ENCODE measurements at places on chromosomes 6 and 20.

DNA sequence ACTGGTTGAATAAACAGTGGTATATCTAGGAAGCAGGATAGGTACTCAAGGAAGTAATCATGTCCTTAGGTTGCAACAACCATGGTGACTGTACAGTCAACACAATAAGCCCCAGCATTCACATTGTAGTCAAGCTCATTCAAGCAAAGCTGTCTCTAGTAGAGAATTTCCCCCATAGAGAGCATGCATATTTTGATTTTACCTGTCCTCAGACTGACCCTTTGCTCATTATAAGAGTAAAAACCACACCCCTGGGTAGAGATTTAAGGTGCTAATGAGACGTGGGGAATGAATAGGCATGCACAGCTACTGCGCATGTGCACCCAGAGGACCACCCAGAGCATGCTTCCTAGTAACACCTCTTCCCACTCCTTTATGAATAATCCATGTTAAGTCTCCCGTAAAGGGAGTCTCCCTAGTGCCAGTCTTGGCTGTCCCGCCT lies 6.1 kb upstream of the RNF8 start:
- DNase-seq = peak; percentile 85

- no peak for DNase-seq
These were observed 52.5 kb downstream of the ALDH5A1 start for GRCh38 chr6:24547243-24547642.

DNA sequence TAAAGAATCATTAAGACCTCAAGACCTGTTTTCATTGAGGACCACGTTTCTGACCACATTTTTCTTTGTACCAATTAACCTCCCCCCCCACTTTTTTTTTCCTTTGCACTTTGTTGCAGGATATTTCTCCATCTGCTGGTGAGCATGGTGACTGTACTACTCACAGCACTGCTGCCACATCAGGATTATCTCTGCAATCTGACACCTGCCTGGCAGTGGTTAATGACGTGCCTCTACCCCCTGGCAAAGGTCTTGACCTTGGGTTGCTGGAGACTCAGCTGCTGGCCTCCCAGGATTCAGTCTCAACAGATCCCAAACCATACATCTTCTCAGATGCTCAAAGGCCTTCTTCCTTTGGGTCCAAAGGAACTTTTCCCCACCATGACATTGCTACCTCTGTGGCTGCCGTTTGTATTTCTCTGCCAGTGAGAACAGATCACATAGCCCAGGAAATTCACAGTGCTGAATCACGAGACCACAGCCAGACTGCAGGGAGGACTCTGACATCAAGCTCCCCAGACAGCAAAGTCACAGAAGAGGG lies 46.6 kb upstream of the EDN3 start:
- DNase-seq = no peak

GRCh38 chr6:14635934-14636591 lies 518.5 kb downstream of the CD83 start:
- no peak for DNase-seq

GRCh38 chr6:20811109-20811761 lies 277.0 kb downstream of the CDKAL1 start:
- DNase-seq = peak; percentile 22

DNA sequence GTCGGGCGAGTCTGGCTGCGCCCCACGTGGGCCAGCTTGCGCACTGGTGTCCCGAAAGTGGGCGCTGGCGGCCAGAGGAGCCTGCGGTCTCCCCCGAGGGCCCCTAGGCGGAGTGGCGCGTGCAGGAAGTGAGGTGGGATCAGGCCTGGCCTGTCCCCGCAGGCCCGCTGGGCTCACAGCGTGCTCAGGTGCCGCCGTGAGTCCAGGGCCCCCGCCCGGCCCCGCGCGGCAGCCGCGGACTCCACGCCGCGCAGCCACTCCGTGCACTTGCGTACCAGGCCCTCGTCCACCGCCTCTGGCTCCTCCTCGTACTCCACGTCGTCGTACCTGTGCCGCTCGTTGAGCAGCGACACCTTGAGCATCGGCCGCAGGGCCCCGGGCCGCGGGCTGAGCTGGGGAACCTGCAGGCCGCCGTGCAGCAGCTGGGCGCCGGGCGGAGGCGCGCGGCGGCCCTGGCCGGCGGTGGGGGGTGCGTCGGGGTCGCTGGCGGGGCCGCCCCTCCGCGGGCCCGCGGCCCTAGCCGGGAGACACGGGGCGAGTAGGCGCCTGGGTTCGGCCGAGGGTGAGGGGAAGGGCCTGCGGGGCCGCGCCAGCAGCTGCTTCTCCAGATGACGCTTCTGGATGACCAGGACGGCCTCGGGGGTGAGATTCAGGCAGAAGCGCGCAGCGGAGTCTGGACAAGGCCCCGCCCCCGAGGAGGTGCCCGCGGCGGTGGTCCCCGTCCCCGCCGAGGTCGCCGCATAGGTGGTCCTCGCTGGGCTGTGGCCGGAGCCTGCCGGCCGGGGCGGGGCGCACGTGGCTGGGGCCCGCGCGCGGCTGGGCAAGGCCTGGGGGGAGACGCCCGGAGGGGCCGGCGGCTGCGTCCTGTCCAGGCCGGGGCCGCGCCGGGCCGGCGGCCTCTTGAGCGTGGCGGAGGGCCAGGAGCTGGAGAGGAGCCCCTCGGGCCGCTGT lies 835 bp downstream of the PRR18 start:
- peak; percentile 35 for DNase-seq

DNA sequence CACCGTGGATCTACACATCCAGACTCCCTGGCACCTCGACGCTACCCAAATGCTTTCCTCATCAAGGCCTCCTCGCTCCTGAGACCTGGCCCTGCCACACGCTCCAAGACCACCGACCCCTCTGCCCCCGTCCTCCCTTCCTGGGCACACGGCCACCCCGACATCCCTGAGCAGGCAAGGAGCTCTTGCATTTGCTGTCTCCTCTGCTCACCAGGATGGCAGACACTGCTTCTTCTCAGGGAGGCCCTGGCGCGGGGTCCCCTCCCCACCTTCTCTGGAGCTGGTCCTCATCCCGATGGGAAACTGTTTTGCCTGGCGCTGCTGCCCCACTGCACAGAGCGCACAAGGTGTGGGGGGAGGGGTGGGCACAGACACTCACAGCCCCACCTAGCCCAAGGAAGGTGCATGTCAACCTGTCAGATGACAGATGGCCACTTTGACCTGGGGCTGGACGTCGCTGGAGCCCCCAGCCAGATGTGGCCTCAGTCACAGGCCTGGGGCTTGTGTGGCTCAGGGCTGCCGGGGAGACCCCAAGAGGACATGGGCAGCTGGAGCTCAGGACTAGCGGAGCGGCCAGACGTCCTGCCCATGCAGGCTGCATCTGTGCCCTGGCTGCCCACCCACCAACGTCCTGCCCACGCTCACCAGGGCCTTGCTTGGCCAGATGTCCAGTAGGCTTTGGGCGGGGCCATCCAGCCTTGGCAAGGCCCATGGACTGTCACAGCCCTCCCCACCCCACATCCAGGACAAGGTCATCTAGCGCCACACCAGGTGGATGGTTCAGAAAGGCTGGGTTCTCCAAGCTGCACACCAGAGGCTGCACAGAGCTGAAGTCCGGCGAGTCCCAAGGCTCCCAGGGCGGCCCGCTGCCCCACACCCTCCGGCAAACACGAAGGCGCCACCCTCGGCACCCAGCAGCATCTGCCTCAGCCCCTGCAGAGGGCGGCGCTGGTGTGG lies 6.2 kb upstream of the KCNQ2 start:
- no peak for DNase-seq

GRCh38 chr6:63347599-63347998 lies 27.8 kb upstream of the LGSN start:
- no peak for DNase-seq

GRCh38 chr20:52757411-52757810 lies 214.7 kb upstream of the TSHZ2 start:
- no peak for DNase-seq

GRCh38 chr20:45507011-45507820 lies 8.2 kb downstream of the SPINT3 start:
- no peak for DNase-seq

GRCh38 chr20:41395667-41396664 lies 29.3 kb upstream of the EMILIN3 start:
- DNase-seq = no peak

GRCh38 chr6:80214436-80215022 lies 108.1 kb downstream of the BCKDHB start:
- no peak for DNase-seq

- no peak for DNase-seq
These were observed 21.3 kb downstream of the TAF11 start for GRCh38 chr6:34866509-34866908.

DNA sequence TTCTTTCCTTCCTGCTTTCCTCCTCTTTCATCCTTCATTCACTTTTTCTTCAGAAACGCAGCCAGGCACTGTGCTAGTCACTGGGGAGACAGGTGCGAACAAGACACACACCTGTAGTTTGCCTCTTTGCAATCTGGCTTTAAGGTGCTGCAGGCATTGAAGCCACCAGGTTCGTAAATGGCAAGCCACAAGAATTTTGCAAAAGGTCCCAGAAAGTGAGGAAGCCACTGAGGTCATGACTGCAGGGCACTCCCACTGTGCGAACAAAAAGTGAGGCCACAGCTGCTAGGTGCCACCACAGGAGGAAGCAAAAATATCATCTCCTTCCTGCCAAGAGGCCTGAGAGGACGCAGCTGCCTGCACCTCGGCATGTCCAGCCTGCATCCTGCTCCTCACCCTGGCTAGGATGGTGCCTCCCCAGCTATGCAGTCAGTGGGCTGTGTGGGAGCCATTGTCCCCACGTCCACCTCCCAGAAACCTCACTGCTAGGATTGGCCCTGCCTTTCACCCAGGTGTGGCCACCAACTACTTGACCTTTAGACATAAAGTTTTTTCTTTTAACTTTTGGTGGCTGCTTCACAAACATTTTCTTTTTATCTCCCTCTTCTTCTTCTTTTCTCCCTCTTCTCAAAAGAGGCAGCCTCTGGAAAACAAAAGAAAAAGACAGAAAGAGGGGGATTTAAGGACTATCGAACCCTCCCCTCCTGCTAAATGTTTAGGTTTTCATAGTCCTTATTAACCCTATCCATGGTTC lies 230.8 kb downstream of the BCAS1 start:
- no peak for DNase-seq

DNA sequence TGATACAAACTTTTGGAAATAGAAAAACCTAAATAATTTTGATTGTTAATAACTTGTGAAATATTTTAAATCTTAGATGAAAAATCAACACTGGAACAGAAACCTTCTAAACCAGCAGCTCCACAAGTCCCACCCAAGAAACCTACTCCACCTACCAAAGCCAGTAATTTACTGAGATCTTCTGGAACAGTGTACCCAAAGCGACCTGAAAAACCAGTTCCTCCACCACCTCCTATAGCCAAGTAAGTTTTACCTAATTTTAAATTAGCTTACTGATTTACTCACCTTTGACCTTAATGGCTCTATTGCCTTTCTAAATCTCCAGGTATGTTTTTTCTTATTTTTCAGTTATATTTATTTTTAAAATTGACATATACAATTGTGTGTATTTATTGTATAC lies 102.6 kb upstream of the ADGRF4 start:
- no peak for DNase-seq

- DNase-seq = no peak
These were observed 75.0 kb downstream of the NOL4L start for GRCh38 chr20:32510120-32510600.

Data from DMS79 treated with DMSO at 0.1 percent for 48 hours (cell line).